LNCaP clone FGC (cell line): ENCODE measurements at places on chromosomes 12 and 14.

GRCh38 chr12:124569375-124570148 lies 2.1 kb upstream of the NCOR2 start:
- no peak for DNase-seq

DNA sequence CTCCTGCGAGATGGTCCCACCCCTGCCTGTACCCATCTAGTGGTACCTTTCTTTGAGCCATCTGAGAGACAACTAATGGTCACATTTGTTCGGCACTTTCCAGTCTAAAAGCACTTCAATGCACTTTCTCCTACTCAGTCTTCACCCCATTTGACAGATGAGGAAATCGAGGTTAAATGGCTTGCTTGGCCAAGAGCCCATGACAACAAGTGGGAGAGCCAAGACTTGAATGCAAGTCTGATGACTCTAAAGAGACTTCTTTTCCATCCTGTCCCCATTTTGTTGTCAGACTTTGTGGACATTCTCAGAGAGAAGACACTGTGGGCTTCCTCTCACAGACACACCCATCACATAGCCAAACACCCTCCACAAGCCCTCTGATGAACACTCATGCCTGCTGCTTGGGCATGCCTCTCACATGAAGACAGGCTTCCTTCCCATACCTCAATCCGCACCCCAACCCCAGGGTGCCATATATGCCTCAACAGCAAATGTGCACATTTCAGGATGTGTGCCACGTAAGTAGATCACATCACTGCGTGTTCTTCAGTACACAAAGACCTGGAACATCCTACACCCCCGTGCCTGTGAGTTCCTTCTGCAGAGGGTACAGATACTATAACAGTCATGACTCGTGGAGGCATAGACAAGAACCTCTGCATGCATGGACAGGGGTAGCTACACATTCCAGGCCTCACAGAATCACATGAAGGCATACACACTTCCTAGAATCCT lies 805 bp downstream of the MYH7 start:
- DNase-seq, result no peak

DNA sequence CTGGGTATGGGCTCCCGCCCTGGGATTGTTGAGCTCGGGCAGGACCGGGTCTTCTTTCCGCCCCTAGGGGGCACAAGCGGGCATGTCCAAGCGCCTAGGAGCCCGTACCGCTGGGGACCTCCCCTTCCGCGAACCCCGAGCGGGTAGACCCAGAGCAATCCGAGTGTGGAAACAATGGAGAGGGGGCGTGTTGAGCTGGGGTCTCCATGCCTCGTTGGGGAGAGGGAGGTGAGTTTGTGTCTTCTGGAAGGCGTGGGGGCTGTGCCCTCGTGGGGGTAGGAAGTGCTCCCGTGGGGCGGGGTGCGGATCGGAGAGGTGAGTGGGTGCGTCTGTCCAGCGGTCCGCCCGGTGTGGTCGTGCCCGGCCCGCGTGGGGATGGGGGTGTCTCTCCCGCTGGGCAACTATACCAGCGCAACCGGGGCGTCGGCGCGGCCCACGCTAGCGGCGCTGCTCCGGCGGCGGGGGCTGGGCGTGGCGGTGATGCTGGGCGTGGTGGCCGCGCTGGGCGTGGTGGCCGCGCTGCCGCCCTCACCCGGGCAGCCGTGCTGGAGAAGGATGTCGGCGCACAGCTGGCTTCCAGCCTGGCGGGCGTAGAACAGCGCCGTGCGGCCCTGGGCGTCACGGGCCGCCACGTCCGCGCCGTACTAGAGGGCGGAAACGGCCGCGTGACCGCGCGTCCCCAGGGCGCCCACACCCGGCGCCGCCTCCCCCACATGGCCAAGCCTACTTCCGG lies 12.2 kb downstream of the AGAP2 start:
- DNase-seq, result no peak

DNA sequence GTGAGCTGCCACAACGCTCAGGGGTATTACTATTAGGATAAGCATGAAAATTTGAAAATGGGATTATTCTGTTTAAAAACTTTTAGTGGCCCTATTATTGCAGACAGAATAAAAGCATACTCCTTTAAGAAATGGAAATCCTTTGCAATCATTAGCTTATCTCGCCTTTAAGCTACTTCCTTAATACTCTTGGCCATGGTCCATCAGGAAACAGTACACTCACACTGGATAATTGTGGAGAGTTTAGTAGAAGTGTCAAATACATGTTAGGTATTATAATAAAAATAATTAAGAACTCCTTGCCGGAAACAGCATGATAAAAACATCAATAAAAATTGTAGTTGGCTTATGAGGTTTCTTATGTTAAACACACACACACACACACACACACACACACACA lies 100.4 kb upstream of the PPFIA2 start:
- peak; percentile 54 for DNase-seq

- DNase-seq, result no peak
Observed at GRCh38 chr12:124700810-124701592, 133.6 kb upstream of the NCOR2 start.

DNA sequence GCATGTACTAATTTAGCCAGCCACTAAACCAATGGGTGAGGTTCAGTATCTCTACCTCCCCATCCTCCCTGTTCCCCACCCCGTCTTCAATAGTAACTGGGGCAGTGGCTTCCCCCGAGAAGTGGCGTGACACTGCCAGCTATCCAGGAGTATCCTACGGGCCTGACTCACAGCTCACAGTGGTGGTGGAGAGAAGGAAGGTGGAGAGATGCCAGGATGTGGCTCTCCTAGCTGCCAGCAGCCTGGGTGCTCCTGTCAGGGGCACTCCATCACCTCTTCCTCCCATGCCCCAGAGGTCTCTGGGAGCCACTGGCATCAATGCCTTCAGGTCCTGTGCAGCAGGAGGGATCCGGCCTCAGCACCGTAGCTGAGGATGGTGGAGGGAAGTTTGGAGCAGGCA lies 49.0 kb downstream of the TSPAN11 start:
- DNase-seq, result no peak

GRCh38 chr12:66144791-66145754 lies 14.5 kb upstream of the LLPH start:
- peak; percentile 66 for DNase-seq

- no peak for DNase-seq
Observed at GRCh38 chr12:109553483-109553882, 19.8 kb downstream of the MMAB start.

DNA sequence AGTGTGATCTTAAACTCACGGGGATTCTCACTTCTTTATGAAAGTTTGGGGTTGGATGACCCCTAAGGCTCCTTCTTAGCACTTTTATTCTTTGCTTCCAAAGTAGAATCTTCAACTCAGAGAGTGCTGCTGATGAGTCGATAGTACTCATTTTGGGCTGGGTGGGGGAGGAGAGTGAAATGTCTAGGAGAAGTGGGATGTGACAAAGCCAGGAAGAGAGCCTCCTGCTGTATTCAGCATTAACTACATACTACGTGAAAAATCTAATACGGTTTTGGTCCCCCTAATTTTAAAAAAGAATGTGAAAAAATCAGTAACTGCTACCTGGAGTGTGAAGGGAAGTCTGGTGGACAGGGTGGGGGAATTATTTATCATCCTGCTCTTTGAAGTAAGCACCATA lies 148.3 kb downstream of the SAMD4A start:
- no peak for DNase-seq

DNA sequence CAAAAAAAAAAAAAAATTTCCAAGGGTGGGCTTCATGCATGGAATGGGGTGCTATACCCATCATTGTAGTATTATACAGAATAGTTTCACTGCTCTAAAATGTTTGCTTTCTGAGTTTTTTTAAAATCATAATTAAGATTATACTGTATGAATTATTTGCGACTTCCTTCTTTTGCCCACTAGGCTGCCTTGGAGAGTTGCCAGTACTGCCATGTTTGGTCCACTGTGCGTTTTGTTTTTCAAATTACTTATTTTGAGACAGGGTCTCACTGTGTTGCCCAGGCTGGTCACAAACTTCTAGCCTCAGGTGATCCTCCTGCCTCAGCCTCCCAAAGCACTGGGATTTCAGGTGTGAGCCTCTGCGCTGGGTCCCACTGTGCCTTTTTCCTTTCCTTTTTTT lies 19.9 kb downstream of the PLBD2 start:
- DNase-seq, result no peak

- DNase-seq, result no peak
Observed at GRCh38 chr14:47103771-47104170, 452.2 kb upstream of the RPL10L start.

- no peak for DNase-seq
Observed at GRCh38 chr14:98474900-98475299, 797.1 kb downstream of the BCL11B start.

- DNase-seq, result peak; percentile 50
Observed at GRCh38 chr12:2614341-2614740, 180.4 kb upstream of the FKBP4 start.

GRCh38 chr14:32336702-32337101 lies 7.6 kb downstream of the AKAP6 start:
- no peak for DNase-seq

DNA sequence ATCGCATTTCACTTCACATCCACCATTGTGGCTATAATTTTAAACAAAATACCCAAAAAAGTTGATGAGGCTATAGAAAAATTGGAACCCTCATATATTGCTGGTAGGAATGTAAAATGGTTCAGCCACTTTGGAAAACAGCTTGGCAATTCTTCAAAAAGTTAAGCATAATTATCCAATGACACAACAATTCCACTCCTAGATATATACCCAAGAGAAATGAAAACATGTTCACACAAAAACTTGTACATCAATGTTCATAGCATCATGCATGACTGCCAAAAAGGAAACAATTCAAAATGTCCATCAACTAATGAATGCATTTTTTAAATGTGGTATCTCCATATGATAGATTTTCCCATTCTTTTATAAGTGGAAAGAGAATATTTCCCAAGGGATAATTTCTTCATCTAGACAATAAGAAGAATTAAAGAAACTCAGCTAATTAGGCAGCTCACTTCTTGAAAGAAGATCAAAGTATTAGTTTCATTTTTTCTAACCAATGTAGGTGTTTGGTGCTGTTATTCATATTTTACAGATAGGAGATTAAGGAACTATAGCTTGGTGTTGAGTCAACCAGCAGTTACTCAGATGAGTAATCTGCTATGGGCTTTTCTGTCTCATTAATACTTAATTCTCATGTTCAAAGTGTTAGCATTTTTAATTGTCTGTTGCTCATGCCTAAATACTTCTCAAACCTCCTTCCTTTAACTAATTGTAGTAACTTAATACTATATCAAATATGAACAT lies 32.8 kb downstream of the YEATS4 start:
- no peak for DNase-seq

- no peak for DNase-seq
Observed at GRCh38 chr12:70427611-70428010, 61.5 kb downstream of the KCNMB4 start.

GRCh38 chr12:2944401-2945047 lies 14.7 kb upstream of the TEAD4 start:
- DNase-seq, result no peak

DNA sequence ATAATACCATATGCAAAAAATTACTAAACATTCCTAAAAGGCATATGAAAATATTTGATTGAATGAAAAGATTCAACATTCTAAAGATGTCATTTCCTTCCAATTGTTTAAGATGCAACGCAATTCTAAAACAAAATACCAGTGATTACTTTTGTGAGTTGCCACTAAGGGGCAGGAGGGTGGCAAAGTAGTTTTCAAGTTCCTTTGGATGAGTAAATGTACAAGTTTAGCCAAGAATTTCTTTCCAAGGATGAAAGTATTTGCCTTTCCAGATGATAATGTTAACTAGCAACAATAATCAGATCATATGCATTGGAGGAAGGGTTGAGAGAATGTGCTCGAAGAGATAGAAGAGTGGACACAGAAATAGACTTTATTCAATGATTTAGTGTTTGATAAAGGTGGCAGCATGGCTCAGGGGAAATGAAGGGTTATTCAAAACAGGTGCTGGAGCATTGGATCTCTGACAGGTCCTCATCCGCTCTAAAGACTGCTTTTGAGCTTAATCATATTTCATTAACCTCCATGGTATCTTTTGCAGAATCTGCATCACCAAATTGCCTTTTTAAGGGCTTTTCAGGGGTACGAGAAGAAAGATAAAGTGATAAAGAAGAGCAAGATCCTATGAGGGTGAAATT lies 678.5 kb upstream of the TBX3 start:
- DNase-seq, result no peak

DNA sequence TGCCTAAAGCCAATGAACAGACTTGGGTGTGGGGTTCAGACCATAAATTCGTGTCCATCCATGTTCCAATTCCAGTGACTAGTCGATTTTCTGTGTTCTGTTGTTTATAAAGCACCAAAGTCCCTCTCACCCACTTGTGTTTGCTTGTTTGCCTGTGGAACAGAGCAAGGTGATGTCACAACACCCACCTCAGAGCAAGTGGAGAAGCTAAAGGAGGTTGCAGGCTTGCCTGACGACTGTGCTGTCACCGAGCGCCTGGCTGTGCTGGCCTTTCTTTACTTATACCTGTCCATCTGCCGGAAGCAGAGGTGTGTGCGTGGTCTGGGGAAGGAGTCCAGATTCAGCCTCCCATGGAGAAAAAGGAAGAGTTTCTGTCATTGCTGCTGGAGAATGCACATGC lies 6.0 kb downstream of the MVK start:
- DNase-seq, result no peak
